Stimulated activated CD4-positive, alpha-beta T cell treated with anti-CD3 and anti-CD28 coated beads, TNF-alpha, amount 100 ng/mL, for 1 hour (primary cell): ENCODE measurements at places on chromosomes 12 and 14.

DNA sequence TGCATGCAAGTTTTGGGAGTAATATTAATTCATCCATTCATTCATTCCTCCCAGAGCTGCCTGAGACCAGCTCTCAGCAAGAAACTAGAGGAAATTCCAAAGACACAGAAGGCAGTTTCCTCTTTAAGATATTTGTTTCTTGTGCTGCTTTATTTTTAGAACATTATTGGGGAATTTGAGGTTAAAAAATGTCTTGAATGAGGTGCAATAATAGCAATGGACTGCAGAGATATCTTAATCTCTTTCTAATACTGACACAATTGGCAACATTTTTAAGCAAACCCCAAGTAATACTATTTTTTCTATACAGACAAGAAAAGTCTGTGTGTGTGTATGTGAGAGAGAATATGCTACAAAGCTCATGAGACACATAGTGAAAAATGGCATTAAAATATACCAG is 190.2 kb upstream of the USP15 start:
- DNase-seq: no peak

- no peak for DNase-seq
Measured at GRCh38 chr12:42240131-42240750, 2.2 kb upstream of the YAF2 start.

GRCh38 chr12:120142231-120142877 is 25.8 kb upstream of the RAB35 start:
- DNase-seq: no peak

DNA sequence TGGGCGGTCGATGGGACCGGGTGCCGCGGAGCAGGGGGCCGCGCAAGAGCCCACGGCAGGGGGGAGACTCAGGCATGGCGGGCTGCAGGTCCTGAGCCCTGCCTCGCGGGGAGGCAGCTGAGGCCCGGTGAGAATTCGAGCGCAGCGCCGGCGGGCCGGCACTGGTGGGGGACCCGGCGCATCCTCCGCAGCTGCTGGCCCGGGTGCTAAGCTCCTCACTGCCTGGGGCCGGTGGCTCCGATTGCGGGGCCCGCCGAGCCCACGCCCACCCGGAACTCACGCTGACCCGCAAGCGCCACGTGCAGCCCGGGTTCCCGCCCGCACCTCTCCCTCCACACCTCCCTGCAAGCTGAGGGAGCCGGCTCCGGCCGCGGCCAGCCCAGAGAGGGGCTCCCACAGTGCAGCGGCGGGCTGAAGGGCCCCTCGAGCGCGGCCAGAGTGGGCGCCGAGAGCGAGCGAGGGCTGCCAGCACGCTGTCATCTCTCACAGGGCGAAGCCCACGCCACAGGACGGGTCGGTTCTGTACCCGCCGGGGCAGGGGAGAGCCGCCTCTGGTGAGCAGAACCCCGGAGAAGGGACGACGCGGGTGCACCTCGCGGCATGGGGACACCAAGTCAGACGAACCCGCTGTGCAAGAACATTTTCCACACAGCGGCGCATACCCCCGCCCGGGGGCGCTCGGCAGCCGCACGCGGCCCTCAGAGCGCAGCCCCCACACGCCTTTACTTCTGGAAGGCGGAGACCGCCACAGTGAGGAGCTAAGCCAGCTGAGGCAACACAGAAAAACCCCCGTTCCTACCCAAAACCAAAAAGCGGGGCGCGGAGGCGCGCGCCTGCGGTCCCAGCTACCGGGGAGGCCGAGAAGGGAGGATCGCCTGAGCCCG is 1.2 kb upstream of the SIVA1 start:
- no peak for DNase-seq

GRCh38 chr12:77062846-77063461 is 2.4 kb downstream of the E2F7 start:
- DNase-seq: no peak

- DNase-seq: no peak
Measured at GRCh38 chr14:30551460-30551859, 7.5 kb upstream of the G2E3 start.

- no peak for DNase-seq
Measured at GRCh38 chr14:71062581-71063303, 155.5 kb downstream of the PCNX1 start.

GRCh38 chr14:21233457-21234076 is 35.7 kb downstream of the HNRNPC start:
- no peak for DNase-seq

GRCh38 chr12:110807640-110808039 is 39.1 kb upstream of the CCDC63 start:
- no peak for DNase-seq

DNA sequence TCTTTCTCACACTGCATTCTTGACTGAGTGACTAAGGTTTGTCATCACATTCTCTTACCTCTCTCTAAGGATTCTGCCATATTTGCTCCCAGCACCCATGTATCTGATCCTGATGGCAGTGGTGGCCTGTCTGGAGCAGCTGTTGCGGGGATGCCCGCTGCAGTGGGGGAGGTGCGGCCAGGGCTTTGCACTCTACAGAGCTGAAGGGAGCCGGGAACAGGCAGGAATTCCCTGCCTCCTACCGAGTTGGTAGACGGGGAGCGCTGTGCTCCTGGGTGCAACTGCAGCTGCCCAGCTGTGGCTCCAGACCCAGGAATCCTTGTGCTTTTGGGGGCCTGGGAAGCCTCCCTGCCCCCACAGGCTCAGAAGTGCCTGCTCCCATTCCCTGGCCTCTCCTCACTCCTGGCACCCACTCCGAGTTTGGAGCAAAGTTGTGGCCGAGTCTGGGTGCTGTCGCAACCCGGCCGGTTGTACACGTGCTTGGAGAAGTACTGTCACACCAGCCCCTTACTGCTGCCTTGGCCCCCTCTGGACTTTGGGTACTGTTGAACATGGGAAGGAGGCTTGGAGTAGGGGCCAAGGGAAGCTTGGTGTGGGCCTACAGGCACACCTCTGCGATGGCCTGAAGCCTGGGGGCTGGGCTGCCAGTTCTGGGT is 106.9 kb upstream of the OR4E1 start:
- no peak for DNase-seq

DNA sequence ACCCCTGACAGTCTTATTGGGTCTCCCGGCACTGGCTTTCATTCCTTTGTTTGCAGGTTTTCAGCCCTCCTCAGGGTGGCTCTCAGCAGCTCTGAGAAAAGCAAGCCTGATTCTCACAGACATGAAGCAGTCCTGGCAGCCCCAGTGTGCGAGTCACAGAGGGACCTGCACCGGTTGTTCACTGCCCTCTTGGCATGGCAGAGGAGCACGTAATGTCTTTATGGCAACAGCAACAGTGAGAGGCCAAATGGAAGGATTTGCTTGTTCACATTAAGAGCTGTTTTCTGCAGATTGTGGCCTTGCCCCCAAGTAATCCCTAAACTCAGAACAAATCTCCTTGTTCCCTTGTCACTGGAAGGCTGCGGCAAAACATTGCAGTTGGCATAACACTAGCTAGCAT is 3.4 kb downstream of the KCNA5 start:
- no peak for DNase-seq

DNA sequence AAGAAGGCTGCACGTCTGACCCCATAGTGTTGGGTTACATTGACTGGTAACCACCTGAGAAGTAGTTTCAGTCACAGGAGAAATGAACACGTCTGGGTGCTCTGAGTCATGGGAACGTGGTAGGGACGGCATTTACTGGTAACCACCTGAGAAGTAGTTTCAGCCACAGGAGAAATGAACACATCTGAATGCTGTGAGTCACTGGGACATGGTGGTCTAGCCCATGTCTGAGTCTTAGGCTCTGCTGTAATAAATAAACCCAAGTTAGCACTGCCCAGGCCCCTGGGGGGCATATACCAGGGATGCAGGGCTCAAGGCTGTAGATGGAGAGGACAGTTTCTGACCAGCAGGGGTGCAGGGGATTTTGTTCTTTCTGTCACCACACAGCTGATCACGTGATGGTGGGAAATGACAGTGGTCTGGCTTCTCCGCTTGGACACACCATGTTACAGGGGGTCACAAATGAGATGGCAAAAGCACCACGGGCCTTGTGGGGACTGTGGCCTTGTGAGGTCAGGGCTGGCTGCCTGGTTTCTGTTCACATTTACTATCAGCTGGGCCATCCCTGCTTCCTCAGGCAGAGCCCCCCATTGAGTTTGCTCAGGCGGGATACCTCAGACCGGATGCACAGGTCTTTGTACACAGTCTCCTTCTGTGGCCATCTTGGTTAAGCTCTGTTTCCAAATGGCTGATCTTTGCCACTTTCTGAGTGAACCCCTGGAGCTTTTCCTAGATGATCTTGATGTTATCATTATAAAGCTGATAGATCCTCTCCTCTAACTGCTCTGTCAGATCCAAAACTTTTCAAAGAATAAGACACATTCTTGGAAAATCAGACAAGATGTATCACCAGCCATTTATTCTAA is 9.8 kb upstream of the C12orf42 start:
- DNase-seq: no peak

- DNase-seq: no peak
Measured at GRCh38 chr14:93458234-93458633, 27.5 kb downstream of the UNC79 start.

- DNase-seq: no peak
Measured at GRCh38 chr12:96250119-96250685, 56.0 kb downstream of the ELK3 start.

DNA sequence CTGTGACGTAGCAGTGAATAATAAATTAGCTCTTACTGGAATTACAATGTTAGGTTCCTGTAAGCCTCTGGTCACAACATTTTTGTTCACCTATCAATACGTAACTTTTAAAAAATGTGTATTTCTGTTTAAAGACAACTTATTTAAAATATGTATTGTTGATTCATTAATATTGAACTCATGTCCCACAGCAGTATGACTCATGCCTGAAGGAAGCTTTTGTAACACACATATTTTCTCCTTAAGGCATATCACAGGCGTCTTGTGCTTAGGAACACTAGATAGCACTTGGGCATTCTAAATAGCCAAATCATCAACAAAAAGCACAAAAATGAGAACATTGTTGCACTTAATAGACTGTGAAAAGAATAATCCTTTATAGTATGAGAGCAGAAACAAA is 92.5 kb downstream of the GPHN start:
- DNase-seq: no peak

GRCh38 chr12:65305346-65305950 is 27.0 kb downstream of the MSRB3 start:
- DNase-seq: no peak

- DNase-seq: no peak
Measured at GRCh38 chr14:31159682-31160296, 47.8 kb downstream of the HECTD1 start.

- no peak for DNase-seq
Measured at GRCh38 chr12:53593707-53594106, 32.5 kb downstream of the ATF7 start.

DNA sequence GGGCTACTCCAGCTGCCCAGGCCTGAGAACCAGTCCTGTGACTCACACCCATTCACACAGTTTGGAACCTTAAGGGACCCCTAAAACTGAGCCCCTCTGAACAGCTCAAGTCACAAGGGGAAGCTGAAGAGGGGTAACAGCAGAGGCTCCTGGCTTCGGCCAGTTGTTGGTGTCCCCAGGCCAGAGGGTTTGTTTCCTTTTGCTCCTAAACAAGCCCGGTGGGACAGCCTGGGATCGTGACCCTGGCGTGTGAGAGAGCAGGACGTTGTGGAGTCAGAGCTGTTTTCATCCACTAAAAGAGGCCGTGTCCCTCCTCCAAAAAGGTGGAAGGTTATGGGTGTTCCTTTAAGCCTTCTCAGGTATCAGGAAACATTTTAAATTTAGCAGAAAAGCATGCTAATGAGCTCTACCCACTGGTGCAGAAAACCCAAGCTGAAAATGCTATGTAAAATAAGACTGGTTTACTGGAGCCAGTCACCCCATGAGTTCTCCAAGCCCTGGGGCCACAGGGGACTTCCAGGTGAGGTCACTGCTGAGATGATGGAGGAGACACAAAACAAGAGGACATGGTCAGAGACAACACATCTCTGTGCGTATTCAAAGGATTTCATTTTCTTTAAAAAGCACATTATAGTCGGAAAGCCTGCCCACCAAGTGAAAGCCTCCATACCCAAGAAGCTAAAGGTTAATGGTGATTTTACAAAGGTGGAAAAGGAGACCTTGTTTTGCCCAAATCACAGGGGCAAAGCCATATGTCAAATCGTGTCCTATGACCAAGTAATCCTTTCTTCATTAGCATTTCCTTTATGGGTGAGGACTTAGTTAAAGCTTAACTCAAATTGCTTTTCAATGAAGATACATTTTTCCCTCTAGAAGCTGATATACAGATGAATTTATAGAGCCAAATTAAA is 14.1 kb downstream of the PRKAB1 start:
- DNase-seq: no peak

DNA sequence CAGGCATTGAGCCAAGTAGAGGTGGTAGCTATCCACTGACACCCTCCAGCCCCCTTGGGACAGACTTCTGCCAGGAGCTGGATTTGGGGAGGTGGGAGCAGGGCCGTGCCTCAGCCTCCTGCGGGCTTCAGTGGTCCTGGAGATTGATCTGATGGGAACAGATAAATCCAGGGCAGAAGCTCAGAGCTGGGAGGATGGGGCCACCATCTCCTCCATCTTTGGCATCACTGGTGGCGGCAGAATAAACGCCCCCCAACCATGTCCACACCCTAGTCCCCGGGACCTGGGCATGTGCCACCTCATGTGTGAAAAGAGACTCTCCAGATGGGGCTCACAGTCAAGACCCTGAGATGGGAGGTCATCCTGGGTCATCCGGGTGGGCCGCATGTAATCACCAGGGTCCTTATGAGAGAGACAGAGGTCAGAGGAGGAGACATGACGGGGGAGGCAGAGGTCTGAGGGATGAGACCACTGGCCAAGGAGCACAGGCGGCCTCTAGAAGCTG is 209.6 kb upstream of the RTL1 start:
- DNase-seq: no peak

DNA sequence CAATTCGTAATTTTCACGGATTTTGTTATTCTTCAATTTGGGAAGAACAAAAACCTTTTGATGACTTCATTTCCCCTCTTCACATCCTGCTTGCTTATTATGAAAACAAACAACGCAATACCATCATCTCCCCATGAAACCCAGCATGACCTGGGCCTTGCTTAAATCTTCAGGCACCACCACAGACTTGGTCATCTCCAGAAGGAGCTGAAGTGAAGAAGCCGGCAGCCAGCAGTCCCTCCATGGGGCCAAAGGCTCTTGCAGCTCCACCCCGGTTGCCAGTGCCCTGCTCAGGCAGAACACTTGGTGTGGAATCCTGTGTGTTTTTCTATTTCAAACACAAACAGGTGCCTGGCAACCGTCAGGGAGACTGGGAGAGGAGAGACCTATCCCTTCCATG is 982.9 kb upstream of the TMEM132C start:
- no peak for DNase-seq

DNA sequence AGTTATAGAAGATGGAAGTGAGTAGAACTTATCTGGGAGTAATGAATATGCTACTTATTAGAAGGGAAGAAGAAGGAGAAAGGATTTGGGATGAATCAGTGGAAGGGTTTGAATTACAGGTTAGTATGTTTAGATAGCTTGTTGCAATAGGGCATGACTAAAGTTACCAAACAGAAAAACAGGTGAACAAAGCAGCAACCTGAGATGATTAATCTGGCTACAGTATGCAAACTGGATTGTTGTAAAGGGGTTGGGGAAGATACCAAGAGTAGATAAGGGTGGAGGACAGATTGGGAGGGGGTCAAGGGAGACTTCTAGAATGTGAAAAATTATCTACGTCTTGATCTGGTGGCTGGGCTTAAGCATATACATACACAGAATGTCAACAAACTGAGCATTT is 73.4 kb upstream of the CLEC14A start:
- no peak for DNase-seq
